ENCODE measurements at places on chromosomes 2 and 18. TPM values are rescaled to one million over a fixed set of nuclear protein-coding genes. Genes with fewer than 3 reads are reported as not detected.
A peak's percentile ranks its signal among the peaks of the same experiment; 100 is the strongest.

Gene LINC00305
- not detected for total RNA-seq

Gene CHAC2
- 1.8 TPM for total RNA-seq

DNA sequence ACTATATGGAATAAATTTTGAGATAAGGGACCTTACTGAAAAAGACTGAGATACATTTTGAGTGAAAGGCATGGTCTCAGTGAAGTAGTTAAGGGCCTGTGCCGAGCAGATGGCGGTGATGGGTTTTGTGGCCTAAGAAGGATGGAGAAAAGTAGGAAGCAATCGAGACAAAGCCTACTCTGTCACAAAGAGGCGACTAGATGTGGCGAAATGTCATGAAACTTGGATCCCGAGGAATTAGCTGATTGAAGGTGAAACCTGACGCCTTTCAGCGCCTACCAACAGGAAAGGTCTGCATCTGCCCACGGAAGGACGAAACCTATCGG is 558 bp upstream of the CEP192 start:
- H3K27me3 ChIP-seq, result no peaks in the 10 kb centered on the region

DNA sequence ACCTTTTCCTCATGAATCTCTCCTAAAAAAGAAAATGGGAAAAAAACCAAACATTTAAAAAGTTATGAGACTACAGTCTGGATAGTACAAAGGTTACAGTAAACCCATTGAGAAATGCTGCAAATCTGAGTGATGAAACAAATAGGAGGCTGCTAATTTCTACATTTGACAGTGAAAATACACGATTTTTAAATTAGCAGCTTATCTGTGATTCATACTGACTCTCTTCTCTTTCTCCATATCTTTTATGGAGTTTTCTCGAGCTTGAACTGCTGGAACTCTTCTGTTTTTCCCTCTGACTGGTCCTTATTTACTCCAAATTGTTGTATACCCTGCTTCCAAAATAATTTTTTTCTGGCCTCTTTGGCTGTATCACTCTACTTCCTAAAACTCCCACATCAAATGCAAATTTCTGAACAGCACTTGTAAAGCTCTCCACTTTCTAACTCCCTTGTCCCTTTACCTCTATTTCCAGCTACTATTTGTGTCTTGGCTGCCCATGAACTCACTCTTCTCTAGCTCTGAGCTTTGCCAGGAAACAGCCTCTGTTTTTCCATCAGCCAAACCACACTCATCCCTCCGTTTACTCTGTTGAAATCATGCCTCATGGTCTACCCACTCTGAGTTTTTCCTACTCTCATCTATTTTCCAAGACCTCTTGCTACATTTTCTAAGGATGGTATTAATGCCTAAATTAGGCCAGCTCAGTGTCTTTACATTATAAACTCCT is 73.7 kb downstream of the RBMS1 start:
- H3K4me1 ChIP-seq, result peaks cover 44% of the 10 kb centered on the region
- H3K27ac ChIP-seq, result peak overlapping the region; percentile 24
- no peaks in the 10 kb centered on the region for H3K27me3 ChIP-seq
- no peak overlapping the region for H3K4me3 ChIP-seq
- DNase-seq, result no peak

DNA sequence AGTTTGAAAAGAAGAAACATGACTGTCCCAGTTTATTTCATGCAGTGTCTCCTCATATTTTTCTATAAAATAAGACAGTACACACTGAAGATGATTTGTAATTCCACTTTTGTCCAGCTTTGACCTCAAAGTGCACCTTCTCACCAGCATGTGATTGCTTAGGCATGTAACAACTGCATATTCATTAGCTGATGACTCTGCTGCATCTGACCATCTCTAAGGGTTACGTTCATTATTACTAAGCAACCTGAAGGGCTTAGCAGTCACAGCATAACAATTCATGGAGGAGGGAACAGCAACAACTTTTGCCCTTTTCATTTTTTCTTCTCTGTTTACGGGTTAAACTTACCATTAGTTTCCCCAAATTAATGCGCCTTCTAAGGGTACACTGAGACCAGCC is 330.6 kb upstream of the PIK3C3 start:
- H3K27ac ChIP-seq, result no peak overlapping the region
- no peaks in the 10 kb centered on the region for H3K4me1 ChIP-seq
- no peak overlapping the region for H3K4me3 ChIP-seq
- DNase-seq, result no peak
- no peaks in the 10 kb centered on the region for H3K36me3 ChIP-seq

- H3K27me3 ChIP-seq, result no peaks in the 10 kb centered on the region
- H3K4me1 ChIP-seq, result no peaks in the 10 kb centered on the region
- H3K4me3 ChIP-seq, result no peak overlapping the region
- no peaks in the 10 kb centered on the region for H3K36me3 ChIP-seq
Observed at GRCh38 chr18:68340606-68341005, 374.3 kb downstream of the TMX3 start.

- H3K27ac ChIP-seq, result no peak overlapping the region
- H3K4me1 ChIP-seq, result no peaks in the 10 kb centered on the region
- no peaks in the 10 kb centered on the region for H3K36me3 ChIP-seq
- H3K27me3 ChIP-seq, result no peaks in the 10 kb centered on the region
- DNase-seq, result no peak
Observed at GRCh38 chr18:67969458-67969857, 452.9 kb upstream of the DSEL start.

DNA sequence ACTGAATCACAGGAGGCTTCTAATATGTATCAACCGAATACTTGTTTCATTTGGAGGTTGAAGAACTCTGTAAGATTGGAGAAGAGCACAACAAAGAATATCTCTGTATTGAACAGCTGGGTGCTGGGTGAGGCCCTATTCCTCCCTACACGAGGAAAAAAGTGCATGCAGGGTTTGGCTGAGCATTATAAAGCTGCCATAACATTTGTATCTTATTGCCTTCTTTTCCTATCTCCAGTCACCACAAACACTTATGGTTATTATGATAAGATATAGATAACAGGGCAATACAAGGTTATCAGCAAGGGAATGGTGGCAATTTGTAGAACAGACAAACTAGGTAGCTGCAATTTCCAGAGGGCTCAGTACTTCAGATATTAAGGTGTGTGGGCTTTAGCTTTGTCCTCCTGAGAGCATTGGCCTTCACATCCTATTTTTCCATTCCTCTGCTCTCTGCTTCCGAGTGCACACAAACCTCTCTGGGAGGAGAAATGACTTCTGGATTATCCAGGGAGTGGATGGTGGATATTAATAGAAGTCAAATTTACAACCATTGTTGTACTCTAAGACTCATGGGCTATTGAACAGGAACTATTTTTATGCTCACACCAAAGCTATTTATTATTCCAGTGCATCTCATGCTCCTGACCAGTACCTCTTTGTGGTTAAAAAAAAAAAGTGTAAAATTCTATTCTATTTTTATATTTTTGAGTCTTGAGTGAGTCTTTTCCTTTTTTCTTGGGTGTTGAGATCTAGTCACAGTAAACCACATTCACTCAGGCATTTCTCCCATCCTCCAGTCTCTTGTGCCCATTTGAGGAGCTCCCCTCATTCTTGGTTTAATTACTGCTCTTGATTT is 248.4 kb downstream of the ETAA1 start:
- H3K27me3 ChIP-seq, result no peaks in the 10 kb centered on the region
- H3K4me1 ChIP-seq, result peaks cover 30% of the 10 kb centered on the region
- no peak overlapping the region for H3K27ac ChIP-seq
- DNase-seq, result no peak
- no peak overlapping the region for H3K4me3 ChIP-seq

- no peaks in the 10 kb centered on the region for H3K36me3 ChIP-seq
- DNase-seq, result no peak
- no peak overlapping the region for H3K4me3 ChIP-seq
Observed at GRCh38 chr18:360676-361075, 92.8 kb upstream of the THOC1 start.

- H3K27ac ChIP-seq, result no peak overlapping the region
- no peak for DNase-seq
- H3K4me3 ChIP-seq, result no peak overlapping the region
- no peaks in the 10 kb centered on the region for H3K4me1 ChIP-seq
- H3K27me3 ChIP-seq, result no peaks in the 10 kb centered on the region
- H3K36me3 ChIP-seq, result no peaks in the 10 kb centered on the region
Observed at GRCh38 chr2:59885541-59885940, 667.9 kb downstream of the BCL11A start.

DNA sequence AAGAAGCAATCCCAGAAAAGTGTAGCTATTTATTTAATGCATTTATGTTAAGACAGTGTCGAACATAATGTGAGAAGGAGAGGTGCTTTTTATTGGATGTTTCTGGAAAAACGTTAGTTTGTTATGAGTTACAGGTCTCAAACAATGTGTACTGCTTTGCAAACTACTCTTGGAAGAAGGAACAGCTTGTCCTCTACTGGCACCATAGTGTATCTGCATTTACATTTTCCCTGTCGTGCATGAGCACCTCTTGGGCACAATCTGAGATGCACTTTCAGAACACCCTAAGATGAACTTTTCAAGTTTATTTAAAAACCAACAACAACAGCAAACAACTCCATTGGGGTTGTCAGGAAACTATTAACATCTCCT is 22.8 kb downstream of the CCNYL1 start:
- no peak overlapping the region for H3K4me3 ChIP-seq
- no peaks in the 10 kb centered on the region for H3K27me3 ChIP-seq
- H3K36me3 ChIP-seq, result no peaks in the 10 kb centered on the region
- no peaks in the 10 kb centered on the region for H3K4me1 ChIP-seq

DNA sequence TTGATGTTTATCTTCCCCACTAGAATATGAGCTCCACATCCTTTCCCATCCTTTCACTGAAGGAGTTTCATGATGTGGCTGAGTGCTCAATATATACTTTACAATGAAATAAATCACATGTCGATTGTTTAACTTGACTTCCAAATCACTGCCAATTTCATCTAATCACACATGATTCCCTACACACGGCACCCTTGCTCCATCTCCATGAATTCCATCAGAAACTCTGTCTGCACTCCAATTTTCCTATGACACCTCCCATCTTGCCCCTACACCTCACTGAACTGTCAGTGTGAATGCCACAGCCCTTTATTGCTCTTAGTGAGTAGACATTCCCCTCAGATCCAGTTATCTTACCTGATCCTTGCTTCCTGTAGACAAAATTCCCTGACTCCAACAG is 366.0 kb downstream of the CMPK2 start:
- H3K36me3 ChIP-seq, result no peaks in the 10 kb centered on the region
- H3K4me3 ChIP-seq, result no peak overlapping the region
- DNase-seq, result no peak
- no peaks in the 10 kb centered on the region for H3K4me1 ChIP-seq
- no peak overlapping the region for H3K27ac ChIP-seq

GRCh38 chr2:122414902-122415301 is 659.5 kb downstream of the TSN start:
- no peaks in the 10 kb centered on the region for H3K4me1 ChIP-seq
- DNase-seq, result no peak
- no peak overlapping the region for H3K27ac ChIP-seq
- no peaks in the 10 kb centered on the region for H3K27me3 ChIP-seq
- no peak overlapping the region for H3K4me3 ChIP-seq

DNA sequence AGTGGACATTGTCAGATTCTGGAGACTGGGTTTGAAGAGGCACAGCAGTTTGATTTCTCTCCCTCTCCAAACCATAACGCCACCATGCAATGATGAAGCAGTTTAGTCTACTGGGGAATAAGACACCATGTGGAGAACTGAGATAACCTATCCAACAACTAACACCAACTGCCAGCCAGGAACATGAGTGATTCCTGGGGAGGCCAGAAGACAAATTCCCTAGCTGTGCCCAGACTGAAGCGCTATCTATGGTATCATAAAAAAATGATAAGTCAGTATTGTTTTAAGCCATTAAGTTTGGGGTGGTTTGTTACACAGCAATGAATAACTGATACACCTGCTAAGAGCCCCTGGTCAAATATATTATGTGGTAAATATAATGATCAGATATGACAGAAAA is 129.3 kb downstream of the EXOC6B start:
- H3K36me3 ChIP-seq, result no peaks in the 10 kb centered on the region
- no peak overlapping the region for H3K4me3 ChIP-seq
- H3K4me1 ChIP-seq, result peaks cover 4% of the 10 kb centered on the region
- H3K27me3 ChIP-seq, result no peaks in the 10 kb centered on the region
- H3K27ac ChIP-seq, result no peak overlapping the region

- no peak for DNase-seq
- H3K4me1 ChIP-seq, result no peaks in the 10 kb centered on the region
- H3K36me3 ChIP-seq, result no peaks in the 10 kb centered on the region
- no peak overlapping the region for H3K27ac ChIP-seq
Observed at GRCh38 chr18:67731851-67732250, 215.3 kb upstream of the DSEL start.

All from thoracic aorta (tissue), 2 donors.